ENCODE measurements at places on chromosomes 11 and 22.

DNA sequence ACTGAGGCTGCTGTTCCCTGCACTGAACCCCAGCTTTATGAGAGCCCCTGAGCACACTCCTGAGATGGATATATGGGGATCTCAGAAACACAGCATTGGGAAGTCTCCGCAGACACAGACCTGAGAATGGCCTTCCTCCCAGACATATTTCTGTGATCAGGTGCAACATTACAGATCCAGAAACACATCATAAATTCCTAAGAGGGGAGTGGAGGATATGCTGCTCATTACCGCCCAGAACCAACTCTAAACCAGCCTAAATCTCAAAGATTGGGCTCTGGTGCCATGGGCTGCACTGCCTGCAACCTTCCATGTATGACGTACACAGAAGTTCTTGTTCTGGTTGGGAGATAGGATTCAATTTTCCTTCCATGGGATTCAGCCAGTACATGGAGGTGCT lies 102.0 kb downstream of the ME3 start:
- no peak for DNase-seq

DNA sequence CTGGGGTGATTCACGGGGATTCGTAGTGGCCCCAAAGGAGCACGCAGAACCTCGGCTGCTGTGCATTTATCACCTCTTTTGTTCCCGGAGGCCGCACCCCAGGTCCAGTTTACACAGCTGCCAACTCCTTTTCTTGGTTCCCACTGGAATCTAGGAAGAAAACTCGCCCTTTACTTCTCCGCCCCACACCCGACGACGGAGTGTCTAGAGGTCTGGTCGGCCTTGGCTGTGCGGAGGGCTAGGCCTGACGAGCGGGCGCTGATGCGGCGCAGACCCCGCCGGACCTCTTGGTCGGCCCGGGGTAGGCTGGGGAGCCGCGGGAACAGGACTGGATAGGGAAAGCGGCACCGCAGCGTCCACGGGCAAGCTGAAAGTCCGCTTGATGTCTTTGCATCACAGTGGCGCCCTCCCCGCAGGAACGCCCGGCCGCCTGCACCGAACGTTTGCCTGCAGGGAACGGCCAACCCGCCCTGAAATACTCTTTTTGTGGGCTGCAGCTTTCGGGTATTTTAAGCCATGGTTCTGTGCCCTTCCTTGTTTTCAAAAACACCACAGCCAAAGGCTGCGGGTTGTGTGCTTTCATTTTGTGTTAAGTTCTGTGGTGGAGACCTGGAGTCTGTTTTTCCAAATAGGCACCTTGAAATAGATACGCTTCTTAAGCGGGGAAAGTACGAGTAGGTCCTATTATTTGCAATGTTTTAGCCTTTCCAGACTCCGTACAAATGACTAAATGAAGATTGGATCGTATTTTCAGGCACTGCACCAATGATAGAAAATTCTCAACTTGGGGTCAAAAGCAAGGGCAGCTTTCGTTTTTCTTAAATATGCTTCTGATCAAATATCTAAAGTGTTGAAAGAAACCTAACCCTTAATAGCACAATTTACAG lies 829 bp upstream of the ZBED5 start:
- DNase-seq = peak; percentile 78

GRCh38 chr11:80569832-80570231 lies 1129.0 kb upstream of the TENM4 start:
- DNase-seq = no peak

GRCh38 chr11:119755356-119756071 lies 26.5 kb upstream of the NECTIN1 start:
- no peak for DNase-seq

- DNase-seq = no peak
Observed at GRCh38 chr11:55967914-55968313, 1.8 kb downstream of the OR10AG1 start.

GRCh38 chr11:132357811-132358572 lies 987.6 kb downstream of the NTM start:
- DNase-seq = no peak

DNA sequence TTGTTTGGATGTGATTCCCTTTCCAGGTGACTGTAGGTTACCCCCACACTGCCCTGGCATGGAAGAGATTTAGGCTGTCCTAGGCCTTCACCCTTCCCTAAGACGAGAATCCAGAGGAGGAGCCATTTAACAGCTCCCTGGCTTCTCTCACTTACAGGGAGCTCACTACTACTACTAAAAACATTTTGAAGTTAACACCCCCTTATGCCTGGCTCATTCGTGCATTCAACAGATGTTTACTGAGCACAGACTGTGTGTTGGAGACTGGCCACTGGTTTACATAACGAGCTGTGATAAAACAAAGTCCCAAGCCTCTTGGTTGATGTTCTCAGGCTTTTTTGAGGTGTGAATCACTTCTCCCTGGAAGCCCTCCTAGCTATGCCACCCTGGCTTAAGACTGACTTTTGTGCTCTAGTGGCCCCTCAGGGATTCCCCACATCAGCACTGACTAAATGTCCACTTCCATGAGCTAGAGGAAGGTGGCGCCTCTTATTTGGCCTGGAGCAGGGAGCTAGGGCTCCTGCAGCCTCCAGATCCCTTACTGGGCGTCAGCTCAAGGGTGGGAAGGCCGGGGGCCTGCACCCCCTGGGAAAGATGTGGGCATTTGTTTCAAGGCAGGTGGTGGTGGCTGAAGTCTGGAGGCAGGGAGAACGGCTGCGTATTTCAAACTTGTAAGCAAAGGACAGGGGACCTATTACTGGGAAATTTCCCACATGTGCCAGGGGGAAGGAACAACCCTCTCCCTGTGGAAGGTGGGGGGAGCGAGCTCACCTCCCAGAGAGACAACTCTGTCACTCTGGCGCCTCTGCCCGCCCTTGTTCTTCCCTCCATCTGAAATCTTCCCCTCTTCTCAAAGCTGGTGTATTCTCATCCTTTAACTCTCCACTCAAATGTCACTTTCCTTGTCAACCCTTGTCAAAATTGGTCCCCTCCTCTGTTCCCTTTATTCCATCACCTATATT lies 19.4 kb upstream of the MALAT1 start:
- peak; percentile 65 for DNase-seq

- no peak for DNase-seq
Observed at GRCh38 chr22:42366806-42367581, 65.2 kb downstream of the NFAM1 start.

Measured in AG20443 (cell line).